Activated naive CD4-positive, alpha-beta T cell (primary cell): ENCODE measurements at places on chromosomes 7 and 10.

- no peak for DNase-seq
Measured at GRCh38 chr10:50740293-50740648, 535 bp downstream of the ASAH2B start.

DNA sequence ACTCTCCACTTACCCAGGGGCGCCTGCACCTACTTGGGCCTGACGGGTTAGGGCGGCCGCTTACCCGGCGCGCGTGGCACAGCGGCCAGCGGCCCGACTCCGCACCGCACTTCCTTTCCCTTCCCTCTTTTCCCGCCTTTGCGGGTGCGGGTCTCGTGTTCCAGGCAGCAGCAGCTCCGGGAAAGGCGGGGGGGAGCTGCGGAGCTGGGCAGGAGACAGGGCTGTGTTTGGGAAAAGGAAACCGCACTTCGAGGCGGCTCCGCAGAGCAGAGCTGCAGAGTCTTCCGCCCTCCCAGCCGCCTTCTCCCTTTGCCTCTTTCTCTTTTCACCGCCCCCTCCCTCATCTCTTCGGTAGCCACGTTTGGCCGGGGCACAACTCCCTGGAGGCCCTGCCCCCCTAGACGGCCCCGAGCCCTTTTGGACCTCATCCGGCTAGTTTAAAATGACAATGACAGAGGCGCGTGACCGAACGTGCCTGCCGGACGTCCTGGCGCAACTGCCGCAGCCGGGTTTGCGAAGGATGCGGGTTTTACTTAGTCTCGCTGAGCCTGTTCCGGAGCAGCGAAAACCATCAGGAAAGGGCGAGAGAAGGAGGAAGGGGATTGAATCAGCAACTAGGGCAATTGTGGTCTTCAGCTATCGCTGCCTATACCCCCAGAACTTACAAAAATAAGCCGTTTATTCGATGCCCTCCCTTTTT is 7.9 kb upstream of the PAX2 start:
- DNase-seq, result no peak

- no peak for DNase-seq
Measured at GRCh38 chr7:129536323-129536722, 34.0 kb downstream of the SMKR1 start.

DNA sequence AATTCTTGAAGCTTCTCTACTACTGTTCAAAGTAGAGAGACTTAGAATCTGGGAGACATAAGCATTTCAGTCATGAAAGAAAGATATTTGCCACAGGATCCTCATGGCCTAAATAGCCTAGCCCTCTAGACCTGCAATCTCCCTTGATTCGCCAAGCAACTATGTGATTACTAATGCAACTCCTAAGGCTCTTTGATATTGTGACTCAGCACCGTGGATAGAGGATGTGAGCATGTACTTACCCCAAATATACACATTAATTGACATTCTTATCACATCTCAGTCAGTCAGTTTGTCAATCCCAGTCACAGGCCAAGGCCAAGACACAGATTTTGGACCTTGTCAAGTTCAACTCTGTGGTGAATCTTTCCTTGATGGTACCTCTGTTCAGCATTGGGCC is 42.6 kb downstream of the GPR37 start:
- no peak for DNase-seq

DNA sequence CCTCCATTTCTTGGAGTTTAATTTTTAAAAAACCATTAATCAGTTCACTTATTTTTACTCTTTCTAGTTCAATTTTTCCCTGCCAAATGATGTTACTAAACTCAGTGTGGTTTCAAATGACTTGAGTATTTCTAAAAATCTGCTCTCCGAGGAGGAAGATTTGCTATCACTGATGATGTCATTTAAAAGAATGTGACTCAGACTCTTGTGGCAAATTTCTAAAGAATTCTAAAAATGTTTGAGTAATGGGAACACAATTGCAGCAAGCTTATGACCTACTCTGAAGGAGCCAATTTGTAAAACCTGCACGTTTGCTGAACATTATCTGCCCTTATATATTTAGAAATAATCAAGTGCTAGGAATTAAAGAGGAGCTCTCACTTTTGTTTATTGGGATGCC is 88.6 kb downstream of the SPAG6 start:
- DNase-seq, result no peak

DNA sequence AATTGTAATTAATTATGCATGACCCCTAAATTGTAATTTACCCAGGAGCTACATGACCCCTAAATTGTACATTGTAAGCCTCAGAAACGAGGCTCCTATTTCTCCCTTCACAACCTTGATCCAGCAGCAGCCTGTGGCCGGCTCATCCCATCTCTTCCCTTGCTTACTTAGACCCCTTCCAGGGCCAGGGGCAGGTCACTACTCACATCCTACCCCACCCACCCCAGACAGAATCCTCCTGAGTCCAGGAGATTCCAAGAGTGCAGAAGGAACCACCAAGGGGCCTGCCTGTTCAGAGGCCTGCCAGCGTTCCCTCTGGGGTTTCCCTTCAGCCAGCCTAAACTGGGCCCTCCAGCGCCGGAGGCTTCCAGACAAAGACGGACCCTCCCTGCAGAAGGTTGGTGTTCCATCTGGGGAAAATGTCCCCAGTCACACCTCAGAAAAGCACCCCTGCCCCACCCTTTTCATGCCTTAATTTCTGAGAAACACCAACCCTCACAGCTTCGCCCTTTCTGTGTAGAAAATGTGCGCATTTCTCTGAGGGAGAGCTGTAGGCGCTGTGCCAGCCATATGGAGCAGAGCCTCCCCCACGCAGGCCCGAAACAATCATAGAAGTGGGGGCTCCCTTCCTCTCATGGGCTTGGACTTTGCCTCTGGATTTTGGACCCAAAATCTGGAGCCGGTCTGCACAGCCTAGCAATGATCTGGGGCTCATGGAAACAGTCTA is 19.2 kb downstream of the LEP start:
- no peak for DNase-seq

DNA sequence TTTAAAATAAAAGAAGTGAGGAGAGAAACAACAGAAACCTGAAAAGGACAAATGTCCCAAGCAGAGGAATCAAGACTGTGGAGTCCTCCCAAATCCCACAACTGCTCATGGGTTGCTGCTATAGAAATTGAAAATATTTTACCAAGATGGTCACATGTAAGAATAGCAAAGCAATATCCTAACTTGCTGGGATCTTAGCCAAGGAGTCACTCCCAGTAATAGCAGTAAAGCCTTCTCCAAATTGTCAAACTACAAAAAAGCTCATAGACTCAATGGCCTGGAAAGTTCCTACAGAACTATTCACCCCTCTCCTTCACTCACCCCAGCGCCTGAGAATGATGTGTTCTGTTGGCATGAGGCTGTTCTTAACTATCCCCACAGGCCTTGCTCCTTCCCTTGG is 186.5 kb downstream of the ELMO1 start:
- DNase-seq, result no peak

GRCh38 chr10:5504146-5505072 is 5.0 kb upstream of the CALML5 start:
- DNase-seq, result no peak

DNA sequence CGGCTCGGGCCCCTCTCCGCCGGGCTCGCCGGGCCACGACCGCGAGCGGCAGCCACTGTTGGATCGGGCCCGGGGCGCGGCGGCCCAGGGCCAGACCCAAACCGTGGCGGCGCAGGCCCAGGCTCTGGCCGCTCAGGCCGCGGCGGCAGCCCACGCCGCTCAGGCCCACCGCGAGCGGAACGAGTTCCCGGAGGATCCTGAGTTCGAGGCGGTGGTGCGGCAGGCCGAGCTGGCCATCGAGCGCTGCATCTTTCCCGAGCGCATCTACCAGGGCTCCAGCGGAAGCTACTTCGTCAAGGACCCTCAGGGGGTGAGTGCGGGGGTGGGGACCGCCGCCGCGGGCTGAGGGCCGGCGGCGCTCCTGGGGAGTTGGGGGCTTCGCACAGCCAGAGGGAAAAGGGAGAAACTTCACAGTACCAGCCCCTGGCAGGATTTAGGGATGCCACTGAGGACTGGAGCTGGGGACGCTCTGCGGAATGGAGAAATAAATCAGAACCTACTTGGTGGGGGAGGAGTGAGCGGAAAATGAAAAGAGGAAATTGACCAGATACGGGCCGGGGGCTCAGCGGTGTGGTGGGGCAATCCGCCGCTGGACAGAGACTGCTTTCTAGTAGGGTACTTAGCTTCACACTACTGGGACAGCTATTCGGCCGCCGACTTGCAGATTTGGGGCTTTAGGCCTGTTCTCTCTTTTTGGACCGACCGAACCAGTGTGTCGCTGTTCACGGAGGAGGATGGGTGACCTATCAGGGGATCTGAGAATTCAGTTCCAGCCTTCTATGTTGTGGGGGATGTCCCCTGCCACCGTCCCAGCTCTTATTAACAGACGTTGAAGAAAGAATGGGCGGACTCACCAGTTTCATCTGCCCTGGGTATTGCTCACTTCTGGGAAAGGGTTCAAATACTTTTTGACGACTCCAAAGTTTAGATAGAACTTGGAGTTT is 669 bp downstream of the PI4K2A start:
- DNase-seq, result no peak

- no peak for DNase-seq
Measured at GRCh38 chr10:29714096-29714874, 79.5 kb upstream of the SVIL start.

- no peak for DNase-seq
Measured at GRCh38 chr7:73978661-73979563, 49.1 kb upstream of the ELN start.

DNA sequence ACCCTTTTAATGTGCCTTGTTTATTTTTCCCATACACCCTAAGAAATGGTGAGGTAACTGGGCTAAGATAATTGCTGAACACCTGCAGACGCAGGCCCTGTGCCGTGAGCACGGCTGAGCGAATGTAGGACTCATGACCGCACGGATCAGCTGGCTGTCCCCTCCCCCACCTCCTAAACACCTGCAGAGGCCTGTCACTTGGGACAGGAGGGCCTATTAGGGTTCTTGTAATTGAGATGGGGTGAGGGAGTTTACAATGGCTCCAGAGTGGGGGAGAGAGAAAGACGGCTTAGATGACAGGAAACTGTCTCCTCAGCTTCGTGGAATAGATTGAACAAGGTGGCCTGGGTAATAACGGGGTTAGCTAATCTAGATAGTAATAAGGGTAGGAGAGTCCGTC is 291.7 kb upstream of the HABP2 start:
- no peak for DNase-seq

GRCh38 chr10:74171625-74172024 is 20.6 kb downstream of the ADK start:
- DNase-seq, result no peak

DNA sequence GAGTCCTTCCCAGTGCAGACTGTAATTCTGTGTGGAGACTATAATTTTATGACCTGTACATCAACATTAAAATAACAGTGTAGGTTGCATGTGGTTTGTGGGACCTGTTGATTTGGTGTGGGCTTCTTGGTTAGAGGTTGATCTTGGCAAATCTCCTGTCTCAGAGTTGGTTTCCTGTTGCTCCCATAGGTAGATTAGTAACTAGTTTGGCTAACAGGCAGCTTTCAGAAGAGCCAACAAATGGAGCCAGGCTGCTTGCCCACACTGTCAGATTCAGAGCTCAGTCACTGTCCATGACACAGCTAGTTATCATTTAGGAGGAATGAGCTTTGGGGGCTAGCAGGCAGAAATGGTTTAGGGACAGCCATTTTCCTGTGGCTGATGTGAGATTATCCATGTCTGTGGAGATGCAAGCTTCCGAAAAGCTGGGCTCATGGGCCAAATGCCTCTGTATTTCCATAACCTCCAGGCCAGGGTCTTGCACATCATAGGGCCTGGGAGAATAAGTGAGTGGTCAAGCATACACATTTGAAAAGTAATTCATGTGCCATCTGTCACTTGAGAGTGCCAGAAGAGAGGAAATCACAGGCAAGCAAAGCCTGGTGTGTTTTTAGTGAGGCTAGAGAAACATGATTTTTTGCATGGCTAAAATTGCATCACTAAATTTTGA is 33.4 kb downstream of the CCM2 start:
- no peak for DNase-seq

GRCh38 chr10:43249151-43249961 is 17.5 kb downstream of the RASGEF1A start:
- DNase-seq, result no peak

GRCh38 chr7:1225441-1226185 is 7.1 kb upstream of the UNCX start:
- DNase-seq, result peak; percentile 18

DNA sequence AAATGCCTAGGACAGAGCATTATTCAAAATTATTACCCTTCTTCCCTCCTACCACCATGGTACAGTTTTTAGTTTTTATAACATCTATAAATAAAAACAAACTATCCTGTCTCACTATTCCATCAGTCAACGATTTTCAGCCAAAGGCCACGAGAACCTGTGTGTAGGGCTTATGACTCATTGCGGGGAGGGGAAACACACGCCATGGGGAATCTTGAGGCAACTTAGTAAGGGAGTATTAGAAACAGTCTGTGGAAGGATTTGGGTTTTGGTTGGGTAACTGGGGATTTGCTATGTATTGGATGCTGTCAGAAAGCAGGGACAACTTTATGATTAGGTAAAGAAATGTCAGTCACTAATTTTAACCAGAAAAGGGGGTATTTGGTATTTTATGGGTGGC is 14.7 kb downstream of the GPR141 start:
- DNase-seq, result no peak
